Stimulated activated CD4-positive, alpha-beta T cell treated with anti-CD3 and anti-CD28 coated beads, Interleukin-12 subunit alpha, Interleukin-12 subunit beta, amount 100 ng/mL, for 4 hours (primary cell): ENCODE measurements at places on chromosomes 2 and 18.

DNA sequence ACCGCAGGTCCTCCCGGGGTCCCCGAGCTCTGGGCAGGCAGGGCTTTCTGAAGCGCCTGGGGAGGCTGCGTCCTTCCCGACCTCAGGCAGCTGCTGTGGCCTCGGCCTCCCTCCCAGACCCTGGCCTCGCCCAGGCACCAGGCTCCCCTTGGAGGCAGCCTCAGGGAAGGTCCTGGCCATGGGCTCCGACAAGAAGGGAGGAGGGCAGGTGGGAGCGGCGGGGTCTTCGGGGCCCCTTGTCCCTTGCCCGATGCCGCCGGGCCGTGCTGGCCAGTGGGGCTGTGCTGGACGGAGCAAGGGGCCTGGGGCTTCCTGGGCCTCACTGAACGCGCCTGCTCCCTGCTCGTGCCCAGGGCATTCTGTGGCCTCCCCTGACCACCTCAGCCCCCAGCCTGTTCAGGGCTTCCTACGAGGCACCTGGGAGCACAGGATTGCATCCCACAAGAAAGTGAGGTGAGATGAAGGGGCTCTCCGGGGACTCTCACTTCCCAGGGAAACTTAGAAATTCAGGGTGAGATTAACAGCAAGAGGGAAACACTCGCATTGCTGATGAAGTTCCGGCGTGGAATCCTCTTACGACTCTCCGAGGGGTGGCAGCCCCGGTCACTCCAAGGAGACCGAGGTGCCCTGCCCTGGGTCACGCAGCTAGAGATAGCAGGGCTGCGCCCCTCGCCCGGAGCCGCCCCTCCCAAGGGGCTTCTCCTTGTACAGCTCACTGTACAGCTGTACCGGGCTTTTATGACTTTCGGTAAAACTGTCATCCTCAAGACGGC, 778 bp downstream of the MFSD2B start:
- no peak for DNase-seq

- DNase-seq, result no peak
Observed at GRCh38 chr2:21047141-21048009, 3.5 kb upstream of the APOB start.

DNA sequence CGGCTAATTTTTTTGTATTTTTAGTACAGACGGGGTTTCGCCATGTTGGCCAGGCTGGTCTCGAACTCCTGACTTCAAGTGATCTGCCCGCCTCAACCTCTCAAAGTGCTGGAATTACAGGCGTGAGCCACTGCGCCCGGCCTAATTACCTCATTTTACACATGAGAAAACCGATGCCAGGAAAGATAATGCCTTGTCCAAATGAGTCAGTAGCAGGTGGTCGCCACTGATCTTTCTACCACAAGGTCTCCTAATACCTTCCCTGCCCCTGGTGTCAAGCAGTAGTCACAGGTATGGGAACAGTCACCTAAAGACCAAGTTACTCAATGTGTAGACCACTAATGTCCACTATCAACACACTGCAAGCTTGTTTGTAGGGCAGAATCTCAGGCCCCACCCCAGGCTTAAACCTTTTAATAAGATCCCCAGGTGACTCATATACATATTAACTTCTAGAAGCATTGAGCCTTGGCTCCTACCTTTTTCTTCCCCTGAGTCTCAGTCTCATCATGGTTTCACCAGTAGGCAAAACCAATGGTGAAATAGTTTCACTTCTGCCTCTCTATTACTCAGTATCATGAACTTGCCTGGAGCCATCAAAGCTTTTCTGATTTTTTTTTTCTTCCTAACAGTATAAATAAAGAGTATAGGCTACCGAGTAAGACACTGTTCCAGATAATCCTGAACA, 6.9 kb upstream of the EPB41L5 start:
- DNase-seq, result no peak

GRCh38 chr18:36459203-36459602, 161.7 kb downstream of the FHOD3 start:
- no peak for DNase-seq

DNA sequence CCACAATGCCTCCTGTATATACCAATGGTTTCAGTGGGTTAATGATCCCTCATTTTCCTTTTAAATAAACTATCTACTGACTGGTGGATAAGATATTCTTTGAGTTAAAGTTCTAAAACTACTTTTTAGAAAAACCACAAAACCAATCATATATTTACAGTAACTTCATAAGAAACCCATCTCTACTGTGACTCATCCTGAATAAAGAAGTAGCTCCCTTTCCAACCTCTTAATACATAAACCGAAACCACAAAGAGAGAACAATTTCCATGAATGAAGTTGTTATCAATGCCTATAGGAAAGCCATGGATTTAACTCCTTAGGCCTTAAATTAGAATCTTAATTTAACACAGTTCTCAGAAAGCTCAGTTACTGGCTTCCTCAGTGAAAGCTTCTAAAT, 227.0 kb upstream of the SMAD7 start:
- no peak for DNase-seq

DNA sequence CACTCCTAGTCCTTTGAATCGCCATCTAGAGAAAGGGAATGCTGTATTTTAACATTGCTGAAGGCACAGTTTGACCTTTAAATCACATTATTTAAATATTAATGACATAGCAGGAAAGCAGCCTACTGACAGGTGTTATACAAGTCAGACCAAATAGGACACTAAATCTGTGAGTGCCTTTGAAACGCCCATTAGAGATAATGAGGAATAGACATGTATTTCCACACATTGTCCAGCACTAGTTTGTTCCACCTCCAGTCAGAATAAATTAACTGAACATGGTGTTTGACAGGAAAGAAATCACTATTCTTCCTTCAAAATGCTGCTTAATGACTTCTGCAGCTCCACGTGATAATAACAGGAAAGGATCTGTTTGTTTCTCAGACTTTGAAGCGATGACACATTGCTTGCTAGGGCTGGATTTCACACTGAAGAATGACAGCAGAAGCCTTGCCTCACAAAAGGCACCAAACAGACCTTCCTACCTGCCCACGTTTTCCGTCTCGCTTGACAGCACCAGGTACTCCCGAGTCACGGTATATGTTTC, 90.5 kb upstream of the DDX18 start:
- DNase-seq, result no peak

DNA sequence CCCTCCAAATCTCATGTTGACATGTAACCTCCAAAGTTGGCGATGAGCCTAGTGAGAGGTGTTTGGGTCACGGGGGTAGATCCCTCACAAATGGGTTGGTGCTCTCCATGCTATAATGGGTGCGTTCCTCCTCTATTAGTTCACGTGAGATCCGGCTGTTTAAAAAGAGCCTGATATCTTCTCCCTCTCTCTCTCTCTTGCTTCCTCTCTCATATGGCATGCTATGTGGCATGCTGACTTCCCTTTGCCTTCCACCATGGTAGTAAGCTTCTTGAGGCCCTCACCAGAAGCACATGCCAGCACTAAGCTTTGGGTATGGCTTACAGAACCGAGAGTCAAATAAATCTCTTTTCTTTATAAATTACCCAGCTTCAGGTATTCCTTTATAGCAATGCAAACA, 39.2 kb downstream of the C2orf76 start:
- DNase-seq, result no peak

DNA sequence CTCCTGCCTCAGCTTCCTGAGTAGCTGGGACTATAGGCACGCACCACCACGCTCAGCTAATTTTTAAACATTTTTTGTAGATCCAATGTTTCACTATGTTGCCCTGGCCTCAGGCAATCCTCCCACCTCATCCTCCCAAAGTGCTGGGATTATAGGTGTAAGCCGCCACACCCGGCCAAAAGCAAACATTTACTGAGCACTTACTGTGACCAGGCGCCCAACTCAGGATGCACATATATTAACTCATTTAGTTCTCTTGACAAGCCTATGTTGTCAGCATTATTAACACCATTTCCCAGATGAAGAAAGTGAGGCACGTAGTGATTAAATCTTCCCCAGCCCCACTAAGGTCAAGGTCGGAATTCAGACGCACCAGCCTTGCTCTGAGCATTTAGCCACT, 41.1 kb downstream of the TMEM37 start:
- no peak for DNase-seq
